ENCODE measurements at places on chromosomes 16 and 17.

DNA sequence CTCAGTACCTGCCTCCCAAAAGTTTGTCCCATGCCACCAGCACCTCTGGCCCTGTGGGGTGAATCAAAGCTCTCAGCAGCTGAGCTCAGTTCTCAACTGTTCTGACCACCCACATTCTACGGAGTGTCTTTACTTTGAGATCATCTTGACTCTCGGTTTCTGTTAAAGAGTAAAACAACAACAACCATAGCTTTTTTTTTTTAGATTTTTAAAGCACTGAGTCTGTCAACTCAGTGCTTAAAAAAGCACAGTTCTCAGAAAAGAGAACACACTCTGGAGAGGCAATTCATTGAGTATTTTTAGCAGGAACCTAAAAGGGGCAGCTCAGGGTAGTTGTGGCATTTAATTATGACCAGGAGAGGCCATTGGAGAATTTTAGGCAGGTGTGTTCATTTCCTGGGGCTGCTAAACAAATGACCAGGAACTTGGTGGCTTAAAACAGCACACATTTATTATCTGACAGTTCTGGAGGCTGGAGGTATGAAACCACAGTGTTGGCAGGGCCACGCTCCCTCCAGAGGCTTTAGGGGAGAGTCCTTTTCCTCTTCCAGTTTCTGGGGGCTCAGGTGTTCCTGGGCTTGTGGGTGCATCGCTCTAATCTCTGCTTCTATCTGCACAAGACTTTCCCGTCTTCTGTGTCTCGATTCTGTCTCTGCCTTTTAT lies 6.7 kb upstream of the WFIKKN2 start:
- no peak for DNase-seq

GRCh38 chr17:34988644-34989043 lies 8.3 kb downstream of the LIG3 start:
- no peak for DNase-seq

- no peak for DNase-seq
These were observed 11.7 kb downstream of the SGCA start for GRCh38 chr17:50177476-50177875.

DNA sequence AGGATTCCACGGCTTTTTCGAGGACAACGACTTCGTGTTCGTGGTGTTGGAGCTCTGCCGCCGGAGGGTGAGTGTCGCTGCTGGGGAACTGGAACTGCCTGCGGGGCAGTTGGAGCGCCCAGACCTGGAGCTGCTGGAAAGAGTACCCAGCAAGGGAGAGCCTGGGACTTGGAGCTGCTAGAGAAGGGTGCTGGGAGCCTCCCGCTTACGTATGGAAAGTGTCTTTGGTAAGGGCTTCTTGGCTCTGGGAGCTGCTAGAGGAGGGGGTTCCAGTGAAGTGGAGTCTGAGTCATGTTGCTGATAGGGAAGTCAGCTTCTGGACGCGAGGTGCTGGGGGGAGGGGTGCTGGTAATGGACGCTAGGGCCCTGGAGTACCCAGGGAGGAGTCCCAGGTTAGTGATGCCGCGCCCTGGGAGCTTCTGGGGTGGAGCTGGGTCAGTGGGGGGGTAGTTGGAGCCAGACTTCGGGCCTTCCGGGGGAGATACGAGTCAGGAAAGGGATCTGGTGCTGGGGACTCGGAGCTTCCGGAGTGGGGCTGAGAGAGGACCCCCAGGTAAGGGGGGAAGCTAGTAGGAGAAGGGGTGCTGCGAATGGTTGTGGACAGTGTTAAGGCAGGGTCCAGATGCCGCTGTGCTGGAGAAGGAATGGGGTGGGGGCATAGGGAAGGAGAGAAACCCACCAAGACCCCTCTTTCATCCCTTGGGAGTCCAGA lies 741 bp downstream of the PLK1 start:
- DNase-seq, result no peak

DNA sequence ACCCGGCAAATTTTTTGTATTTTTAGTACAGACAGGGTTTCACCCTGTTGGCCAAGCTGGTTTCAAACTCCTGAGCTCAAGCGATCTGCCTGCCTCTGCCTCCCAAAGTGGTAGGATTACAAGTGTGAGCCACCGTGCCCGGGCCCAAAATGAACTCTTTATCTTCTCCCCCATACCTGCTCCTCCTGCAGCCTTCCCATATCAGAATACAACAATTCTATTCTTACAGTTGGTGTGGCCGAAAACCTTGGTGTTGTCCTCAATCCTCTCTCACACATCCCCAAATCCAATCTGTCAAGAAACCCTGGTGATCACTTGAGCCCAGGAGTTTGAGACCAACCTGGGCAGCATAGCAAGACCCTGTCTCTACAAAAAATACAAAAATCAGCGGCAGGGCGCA lies 19.5 kb upstream of the SPN start:
- DNase-seq, result no peak

DNA sequence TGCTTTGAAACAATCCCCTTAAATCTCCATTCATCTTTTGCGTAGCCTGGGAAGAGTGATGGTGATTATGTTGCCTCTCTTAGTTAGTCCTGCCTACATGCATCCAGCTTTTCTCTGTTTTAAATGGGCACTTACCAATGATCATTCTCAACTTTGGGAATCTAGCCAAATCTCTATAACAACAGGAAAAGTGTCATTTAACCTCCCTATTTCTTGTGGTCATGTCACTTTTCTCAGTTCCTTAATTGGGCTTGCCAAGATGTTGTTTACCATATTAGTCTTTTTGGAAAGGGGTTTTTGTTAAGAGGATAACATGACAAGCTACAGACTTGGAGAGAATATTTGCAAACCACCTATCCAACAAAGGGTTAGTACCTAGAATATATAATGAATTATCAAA lies 15.6 kb upstream of the CLEC10A start:
- DNase-seq, result no peak

GRCh38 chr17:82247182-82247823 lies 18.5 kb downstream of the SLC16A3 start:
- no peak for DNase-seq

GRCh38 chr17:17884391-17885357 lies 47.9 kb upstream of the SREBF1 start:
- DNase-seq, result no peak

GRCh38 chr17:4100883-4101756 lies 41.7 kb downstream of the ZZEF1 start:
- no peak for DNase-seq

DNA sequence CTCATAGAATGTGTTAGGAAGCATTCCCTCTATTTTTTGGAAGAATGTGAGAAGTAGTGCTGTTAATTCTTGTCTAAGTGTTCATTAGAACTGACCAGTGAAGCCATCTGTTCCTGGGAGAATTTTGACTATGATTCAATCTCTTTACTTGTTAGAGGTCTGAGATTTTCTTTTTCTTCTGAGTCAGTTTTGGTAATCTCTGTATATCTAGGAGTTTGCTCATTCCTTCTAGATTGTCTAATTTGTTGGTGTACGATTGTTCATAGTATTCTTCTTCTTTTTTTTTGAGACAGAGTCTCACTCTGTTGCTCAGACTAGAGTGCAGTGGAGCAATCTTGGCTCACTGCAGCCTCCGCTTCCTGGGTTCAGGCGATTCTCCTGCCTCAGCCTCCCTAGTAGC lies 20.4 kb downstream of the NFATC3 start:
- no peak for DNase-seq

- peak; percentile 47 for DNase-seq
These were observed at the start of gene CUEDC1 for GRCh38 chr17:57955183-57955931. TSS of gene CUEDC1 (minus strand) at chr17:57955412. CDS start at chr17:57885564, 69,848 bp downstream.

- no peak for DNase-seq
These were observed 34.1 kb downstream of the FAM20A start for GRCh38 chr17:68567035-68567434.

- DNase-seq, result no peak
These were observed 8.0 kb downstream of the SLC9A5 start for GRCh38 chr16:67256701-67257230.

DNA sequence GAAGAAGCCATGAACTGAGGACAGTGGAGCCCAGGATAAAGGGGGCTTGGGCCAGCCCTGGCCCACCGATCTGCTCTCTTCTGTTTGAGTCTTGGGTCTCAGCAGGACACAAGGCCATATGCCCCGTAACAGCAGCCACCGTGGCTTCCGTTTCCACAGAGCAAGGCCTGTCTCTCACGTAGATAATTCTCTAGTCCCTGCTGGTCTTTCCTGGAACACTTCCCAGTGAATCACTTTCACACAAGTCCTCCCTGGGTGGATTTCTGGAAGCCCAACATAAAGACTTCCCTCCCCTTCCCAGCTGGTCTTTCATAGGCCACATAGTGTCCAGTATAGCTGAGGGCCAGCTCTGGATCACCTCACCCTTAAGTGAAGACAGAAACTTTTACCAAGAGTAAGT lies 19.9 kb upstream of the C16orf78 start:
- DNase-seq, result no peak

GRCh38 chr16:46573008-46573833 lies 48.0 kb downstream of the SHCBP1 start:
- DNase-seq, result no peak

DNA sequence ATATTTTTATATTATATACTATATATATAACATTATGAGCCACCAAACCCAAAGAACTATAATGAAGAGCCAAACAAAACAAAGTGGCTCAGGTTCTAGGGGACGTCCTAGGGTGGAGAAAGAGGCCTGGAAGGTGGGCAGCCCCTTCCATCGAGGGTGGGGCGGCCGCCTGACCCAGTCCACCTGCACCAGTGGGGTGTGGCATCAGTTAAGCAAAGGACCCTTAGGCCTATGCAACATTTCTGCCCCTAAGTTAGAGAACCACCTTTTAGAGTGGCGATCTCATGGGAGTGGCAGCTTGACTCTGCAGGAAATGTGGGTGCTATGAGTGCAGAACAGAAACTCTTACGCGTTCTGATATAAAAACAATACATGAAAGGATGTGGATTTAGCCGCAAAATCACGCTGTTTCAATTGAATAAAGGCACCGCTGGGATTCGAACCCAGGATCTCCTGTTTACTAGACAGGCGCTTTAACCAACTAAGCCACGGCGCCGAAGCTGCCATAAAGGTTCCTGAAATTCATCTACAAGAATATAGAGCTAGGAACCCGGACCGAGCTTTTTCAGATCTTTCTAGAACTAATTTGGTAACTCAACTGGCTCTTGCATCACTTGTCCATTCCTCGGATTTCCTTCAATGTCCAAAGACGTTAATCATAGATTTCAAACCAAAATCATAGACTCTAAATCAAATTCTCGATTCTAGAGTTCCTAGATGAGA lies 15.6 kb upstream of the AURKB start:
- peak; percentile 82 for DNase-seq

DNA sequence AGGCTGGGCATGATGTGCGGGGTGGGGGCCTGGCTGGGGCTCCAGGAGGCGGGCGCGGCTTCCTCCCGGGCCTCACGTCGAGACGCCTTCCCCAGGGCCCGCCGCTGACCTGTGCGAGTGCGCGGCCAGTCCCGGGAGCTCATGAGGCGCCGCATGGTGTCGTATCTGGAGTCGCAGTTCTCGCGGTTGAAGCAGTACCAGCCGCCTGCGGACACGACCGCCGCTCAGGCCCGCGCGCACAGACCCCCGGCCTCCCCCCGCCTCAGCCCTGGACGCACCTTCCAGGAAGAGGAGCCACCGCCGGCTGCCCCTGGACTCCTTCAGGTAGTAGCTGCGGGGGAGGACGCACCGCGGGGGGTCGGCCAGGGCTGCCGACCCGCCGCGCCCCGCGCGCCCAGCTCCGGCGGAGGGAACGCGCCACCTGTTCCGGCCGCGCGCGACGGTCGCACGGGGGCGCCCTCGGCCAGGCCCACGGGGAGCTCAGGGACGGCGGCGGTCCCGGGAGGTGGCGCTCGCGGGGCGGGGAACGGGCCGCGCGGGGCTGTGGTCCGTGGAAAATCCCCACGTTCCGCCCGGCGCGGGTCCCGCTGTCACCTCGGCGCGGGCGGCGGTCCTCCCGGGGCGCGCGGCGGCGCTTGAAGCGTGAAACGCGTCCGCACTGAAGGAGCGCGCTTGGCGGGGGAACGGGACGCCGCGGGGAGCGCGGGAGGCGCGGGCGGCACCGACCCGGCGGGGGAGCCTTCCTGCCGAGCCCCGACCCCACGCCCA lies 1.4 kb downstream of the NOTUM start:
- DNase-seq, result peak; percentile 74

DNA sequence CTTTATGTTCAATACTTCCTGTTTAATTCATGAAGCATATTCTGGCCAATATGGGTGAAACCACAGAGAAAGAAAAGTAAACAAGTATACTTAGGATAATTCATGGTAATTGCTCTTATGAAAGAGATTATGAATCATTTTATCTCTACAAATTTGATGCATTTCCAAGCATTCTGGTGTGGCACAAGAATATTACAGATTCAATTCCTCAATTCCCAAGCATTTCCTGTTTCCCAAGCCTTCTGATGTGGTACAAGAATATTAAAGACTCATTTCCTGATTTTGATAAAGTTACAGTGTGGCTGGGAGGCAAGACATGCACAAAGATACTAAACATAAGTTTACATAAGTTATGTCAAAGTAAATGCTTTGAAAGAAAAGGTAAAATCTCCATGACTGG lies 126.1 kb upstream of the NUDT7 start:
- no peak for DNase-seq
